ENCODE measurements at places on chromosomes 16 and 17.

GRCh38 chr17:67491681-67492024 lies 114.6 kb downstream of the PITPNC1 start:
- no peak for DNase-seq

DNA sequence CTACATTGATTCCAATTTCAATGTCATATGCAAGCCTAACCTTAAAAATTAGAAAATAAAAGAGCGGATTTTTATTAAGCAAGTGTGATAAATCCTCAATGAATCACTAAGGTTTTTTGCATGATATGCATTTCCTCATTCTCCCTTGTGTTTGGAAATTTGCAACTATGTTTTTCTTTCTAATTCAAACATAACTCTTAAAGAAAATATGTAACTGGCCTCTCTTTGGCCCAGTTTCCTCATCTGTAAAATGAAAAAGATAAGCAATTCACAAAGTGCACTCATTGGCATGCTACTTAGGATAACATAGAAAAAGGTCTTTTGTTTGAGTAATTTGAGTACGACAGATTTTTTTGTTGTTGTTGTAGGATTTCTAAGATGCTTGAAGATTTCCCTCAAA lies 295.5 kb downstream of the CDH11 start:
- DNase-seq = no peak

DNA sequence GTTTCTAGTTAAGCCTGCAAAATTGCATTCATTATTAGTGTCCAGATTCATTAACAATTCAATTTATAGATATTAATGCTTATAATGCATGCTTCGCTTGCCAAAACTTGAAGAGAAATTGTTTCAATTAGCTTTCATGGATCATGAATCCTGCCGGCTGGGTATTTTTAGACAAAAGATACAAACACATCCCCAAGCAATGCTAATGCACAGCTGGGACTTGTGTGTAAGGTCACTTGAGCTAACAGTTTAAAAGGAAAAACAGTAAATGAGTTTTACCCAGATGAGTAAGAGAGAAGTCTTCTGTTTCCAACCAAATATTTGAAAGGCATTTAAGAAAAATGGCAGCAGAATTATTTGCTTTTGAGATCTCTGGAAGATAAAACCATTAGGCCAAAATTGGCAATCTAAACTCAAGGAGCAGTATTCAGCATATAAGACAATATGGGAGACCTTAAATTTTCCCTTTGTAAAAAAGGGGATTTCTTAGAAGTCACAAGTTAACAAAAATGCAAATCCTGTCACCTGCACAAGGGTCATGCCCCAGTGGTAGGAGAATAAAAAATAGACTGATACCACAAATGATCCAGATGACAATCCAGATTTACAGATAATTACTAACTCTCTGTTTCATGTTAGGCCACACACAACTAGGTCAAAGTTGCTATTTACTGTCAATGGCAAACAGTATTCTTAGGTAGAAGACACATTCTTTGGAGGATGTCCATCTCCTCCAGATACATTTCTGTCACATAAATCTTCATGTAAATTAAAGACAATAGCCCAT lies 418.4 kb upstream of the PMFBP1 start:
- no peak for DNase-seq

- DNase-seq = no peak
Observed at GRCh38 chr16:30018731-30019158, 4.3 kb upstream of the C16orf92 start.

GRCh38 chr16:14106457-14106856 lies 35.3 kb downstream of the MRTFB start:
- no peak for DNase-seq

GRCh38 chr17:72640415-72641165 lies 451.9 kb downstream of the SLC39A11 start:
- DNase-seq = no peak
